Type B pancreatic cell (in vitro differentiated cells): ENCODE measurements at places on chromosomes 3 and 15. TPM values are rescaled to one million over a fixed set of nuclear protein-coding genes. Genes with fewer than 3 reads are reported as not detected.

DNA sequence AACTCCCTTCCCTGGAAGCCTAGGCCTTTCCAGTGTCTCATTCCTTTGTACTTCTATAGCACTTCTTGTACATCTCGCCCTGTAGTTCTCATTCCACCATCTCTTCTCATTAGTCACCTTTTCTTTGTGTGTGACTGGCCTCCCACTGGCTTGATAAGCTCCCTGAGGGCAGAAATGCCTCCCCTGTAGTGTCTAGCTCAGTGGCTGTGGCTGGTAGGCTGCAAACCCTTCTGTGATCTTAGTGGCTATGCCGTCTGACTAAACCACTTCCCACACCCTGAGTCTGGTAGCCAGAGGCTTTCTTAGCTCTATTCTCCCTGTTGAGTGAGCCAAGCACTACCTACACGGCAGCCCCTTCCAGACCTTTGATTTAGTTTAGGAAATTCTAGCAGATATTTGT lies 24.4 kb upstream of the TNFAIP8L3 start:
- H3K4me3 ChIP-seq, result no peak overlapping the region
- no peak overlapping the region for H3K27ac ChIP-seq
- H3K36me3 ChIP-seq, result no peaks in the 10 kb centered on the region
- DNase-seq, result no peak
- no peaks in the 10 kb centered on the region for H3K27me3 ChIP-seq
- no peaks in the 10 kb centered on the region for H3K4me1 ChIP-seq

GRCh38 chr15:98883478-98883877 lies 124.1 kb downstream of the PGPEP1L start:
- no peaks in the 10 kb centered on the region for H3K36me3 ChIP-seq
- H3K27me3 ChIP-seq, result no peaks in the 10 kb centered on the region
- no peak for DNase-seq
- H3K27ac ChIP-seq, result peak overlapping the region; percentile 7

- no peak overlapping the region for H3K27ac ChIP-seq
- H3K36me3 ChIP-seq, result peaks cover 36% of the 10 kb centered on the region
- DNase-seq, result no peak
- H3K4me3 ChIP-seq, result no peak overlapping the region
- no peaks in the 10 kb centered on the region for H3K4me1 ChIP-seq
These were observed 113.5 kb downstream of the RASA2 start for GRCh38 chr3:141600331-141600730.

GRCh38 chr3:175502155-175502554 lies 643.0 kb downstream of the NAALADL2 start:
- no peak for DNase-seq
- peaks cover 4% of the 10 kb centered on the region for H3K4me1 ChIP-seq
- H3K4me3 ChIP-seq, result no peak overlapping the region

Gene LRRIQ4
- not detected in 2 replicates for total RNA-seq

DNA sequence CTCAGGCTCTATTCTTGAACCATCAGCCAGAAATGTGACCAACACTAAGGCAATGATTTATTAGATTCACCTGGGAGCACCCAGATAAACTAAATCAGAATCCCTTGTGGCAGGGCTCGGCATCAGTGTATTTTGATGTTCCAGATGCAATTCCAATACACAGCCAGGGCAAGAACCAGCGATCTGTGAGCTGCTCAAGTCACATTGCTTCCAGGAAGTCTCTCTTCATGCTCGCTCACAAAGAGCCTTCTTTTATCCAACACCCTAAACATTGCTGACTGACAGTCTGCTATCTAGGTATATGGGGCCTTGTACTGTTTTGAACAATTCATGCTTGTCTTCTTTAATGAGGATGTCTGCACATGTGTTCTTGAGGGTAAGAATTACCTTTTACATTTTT lies 40.9 kb upstream of the GOLGA8J start:
- no peak overlapping the region for H3K27ac ChIP-seq
- DNase-seq, result no peak
- H3K4me3 ChIP-seq, result no peak overlapping the region
- no peaks in the 10 kb centered on the region for H3K36me3 ChIP-seq

Gene CNTN4
- total RNA-seq, result 24.5 and 29.7 TPM in 2 replicates

DNA sequence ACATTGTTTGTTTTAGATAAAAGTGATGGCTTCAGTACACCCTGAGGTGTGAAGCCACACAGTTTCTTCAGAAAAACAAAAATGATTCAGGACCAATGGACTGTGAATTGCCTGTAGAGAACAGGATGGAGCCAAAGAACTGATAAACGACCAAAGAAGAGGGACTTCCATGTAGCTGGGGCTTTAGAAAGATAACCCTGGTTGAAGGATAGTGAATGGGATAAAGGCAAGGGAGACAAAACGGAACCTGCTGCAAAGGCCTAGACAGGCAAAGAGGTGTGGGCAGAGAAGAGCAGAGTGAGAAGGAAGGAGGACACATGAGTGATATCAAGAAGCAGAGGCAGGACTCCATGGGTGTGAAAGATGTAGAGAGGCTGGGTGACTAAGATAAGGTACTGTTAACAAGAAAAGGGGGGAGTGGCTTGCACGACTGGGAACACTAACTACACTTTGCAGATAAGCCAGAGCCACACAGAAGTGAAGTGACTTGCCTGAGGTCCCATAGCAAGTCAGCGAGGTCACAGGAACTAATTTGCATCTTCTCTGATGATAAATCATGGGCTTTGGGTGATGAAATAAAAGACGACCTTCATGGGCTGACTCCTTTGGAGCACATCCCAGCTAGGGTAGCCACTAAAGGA lies 44.3 kb downstream of the RAB6B start:
- H3K27me3 ChIP-seq, result no peaks in the 10 kb centered on the region
- H3K4me3 ChIP-seq, result no peak overlapping the region
- no peaks in the 10 kb centered on the region for H3K4me1 ChIP-seq
- H3K27ac ChIP-seq, result no peak overlapping the region
- no peaks in the 10 kb centered on the region for H3K36me3 ChIP-seq

Gene FILIP1L
- total RNA-seq, result 30.6 and 31.5 TPM in 2 replicates

DNA sequence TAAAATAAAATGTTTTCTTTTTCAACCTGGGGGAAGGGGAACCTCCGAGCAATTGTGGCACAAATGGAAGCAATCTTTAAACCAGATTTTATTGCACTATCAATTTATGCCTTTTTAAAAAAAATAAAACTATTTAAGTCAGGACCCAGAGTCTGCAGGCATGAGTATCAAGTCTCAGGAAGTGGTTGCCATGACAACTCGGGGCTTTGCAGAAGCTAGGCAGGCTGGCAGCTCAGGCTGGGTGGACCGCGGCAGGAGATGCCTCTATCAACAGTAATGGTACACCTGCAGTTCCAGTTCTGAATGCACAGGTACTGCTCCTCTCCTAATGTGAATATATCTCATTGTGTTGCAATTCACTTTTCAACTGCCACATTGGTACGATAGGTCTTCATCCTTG lies 447.7 kb downstream of the GABRG3 start:
- H3K27ac ChIP-seq, result no peak overlapping the region
- H3K36me3 ChIP-seq, result no peaks in the 10 kb centered on the region
- peaks cover 7% of the 10 kb centered on the region for H3K4me1 ChIP-seq
- peaks cover 10% of the 10 kb centered on the region for H3K27me3 ChIP-seq

DNA sequence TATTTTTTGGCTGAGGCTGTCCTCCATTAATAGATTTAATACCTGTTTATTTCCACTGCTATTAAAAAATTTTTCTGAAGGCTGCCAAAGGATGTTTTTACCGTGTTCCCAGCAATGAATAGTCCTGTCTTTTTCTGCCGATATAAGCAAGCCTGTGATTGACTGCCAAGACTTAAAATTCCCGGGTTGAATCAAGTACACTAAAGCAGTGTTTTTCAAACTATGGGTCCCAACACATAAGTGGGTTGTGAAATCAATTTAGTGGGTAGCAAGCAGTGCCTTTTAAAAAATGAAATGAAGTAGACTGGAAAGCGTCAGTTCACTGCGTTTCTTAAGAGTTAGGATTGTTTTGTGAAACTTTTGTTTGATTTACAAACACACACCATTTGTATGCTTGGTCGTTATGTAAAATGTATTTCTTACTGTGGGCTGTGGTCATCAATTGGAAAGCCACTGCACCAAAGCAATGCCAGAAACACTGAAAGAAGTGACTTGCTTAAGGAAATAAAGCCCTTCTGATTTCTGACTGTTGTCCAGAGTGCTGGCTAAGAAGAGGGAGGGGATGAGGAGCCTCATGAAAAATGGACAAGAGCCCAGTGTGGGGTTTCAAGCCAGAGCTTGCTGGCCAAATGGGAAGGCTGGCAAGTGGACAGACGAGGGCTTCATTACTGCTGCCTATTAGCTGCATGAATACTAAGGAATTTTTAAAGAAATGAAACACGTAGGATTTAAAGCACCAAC lies 206.0 kb downstream of the THRB start:
- no peak overlapping the region for H3K4me3 ChIP-seq
- DNase-seq, result no peak
- H3K4me1 ChIP-seq, result no peaks in the 10 kb centered on the region
- H3K27me3 ChIP-seq, result no peaks in the 10 kb centered on the region
- no peak overlapping the region for H3K27ac ChIP-seq

GRCh38 chr3:148190441-148190990 lies 507.2 kb upstream of the AGTR1 start:
- H3K36me3 ChIP-seq, result no peaks in the 10 kb centered on the region
- DNase-seq, result no peak
- H3K4me3 ChIP-seq, result no peak overlapping the region
- no peaks in the 10 kb centered on the region for H3K27me3 ChIP-seq
- H3K4me1 ChIP-seq, result peaks cover 4% of the 10 kb centered on the region

Gene TLR9
- 0.22 TPM in 1 of 2 replicates, not detected in the other for total RNA-seq
